Amniotic epithelial cell (primary cell): ENCODE measurements at places on chromosomes 5 and 9.

DNA sequence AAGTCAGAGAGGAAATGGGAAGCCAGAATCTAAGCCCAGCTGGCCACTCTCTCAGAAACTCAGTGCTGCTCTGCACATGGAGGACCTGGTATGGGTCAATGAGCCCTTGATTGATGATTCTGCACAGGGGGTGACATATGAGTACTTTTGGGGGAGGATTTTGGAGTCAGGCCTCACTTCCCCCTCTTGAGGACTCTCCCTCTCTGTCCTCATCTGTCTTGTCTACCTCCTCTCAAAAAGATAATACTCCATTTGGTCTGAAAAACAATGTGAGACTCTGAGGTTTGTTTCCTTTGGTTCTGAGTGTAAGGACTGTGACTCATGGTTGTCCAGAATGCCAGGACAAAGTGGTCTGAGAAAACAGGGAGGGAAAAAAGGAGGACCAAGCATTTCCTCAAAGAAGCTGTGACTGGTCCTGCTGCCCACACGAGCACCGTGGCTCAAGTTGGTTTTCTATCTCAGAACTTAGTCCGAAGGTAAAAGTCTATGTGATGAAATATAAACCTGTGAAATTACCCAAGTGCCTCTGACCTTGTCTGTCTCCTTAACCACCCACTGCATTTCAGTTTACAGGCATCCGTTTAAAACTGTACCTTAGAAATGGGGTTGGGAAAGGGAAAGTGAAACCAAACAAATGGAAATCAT, 11.1 kb downstream of the TTC39B start:
- DNase-seq: peak; percentile 77

DNA sequence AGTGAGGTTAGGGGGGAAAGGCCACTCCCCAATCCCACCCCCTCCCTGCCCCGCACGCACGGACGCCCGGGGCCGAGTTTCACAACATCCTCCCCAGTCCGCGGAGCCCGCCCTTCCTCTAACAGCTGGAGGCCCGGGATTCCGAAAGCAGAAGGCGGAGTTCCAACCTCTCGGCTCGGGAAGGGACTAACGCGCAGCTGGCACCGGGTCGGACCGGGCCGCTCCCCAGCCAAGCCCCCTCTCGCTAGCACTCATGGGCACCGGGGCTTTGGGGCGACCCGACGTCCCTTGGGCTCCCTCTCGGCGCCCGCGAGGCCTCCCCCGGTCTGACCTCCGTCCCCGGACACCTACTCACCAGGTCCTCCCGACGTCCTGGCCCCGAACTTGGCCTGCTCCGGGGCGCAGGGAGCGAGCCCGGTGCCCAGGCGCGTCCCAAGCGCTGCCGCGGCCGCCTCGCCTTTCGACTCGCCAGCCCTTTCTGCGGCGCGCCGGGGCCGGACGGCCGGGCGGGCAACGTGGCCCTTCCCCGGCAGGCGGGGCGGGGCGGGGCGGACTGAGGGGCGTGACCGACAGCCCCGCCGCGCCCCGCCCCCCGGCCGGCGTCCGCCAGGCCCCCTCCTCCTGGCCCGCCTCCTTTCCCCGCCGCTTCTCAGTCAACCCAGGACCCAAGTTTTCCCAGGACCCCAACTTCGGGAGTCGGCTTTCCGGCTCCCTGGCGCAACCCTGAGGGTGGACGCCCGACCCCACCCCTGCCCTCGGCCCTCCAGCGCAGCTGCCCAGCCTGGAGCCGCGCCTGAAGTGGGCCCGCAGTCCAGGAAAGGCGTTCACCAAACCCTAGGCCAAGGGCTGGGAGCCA, at the start of gene MGAT1:
TSS of gene MGAT1 (minus strand) at position 482 of the 856 bp plus-strand sequence. CDS start 9,835 bp downstream, outside the sequence.
- DNase-seq: peak; percentile 79

DNA sequence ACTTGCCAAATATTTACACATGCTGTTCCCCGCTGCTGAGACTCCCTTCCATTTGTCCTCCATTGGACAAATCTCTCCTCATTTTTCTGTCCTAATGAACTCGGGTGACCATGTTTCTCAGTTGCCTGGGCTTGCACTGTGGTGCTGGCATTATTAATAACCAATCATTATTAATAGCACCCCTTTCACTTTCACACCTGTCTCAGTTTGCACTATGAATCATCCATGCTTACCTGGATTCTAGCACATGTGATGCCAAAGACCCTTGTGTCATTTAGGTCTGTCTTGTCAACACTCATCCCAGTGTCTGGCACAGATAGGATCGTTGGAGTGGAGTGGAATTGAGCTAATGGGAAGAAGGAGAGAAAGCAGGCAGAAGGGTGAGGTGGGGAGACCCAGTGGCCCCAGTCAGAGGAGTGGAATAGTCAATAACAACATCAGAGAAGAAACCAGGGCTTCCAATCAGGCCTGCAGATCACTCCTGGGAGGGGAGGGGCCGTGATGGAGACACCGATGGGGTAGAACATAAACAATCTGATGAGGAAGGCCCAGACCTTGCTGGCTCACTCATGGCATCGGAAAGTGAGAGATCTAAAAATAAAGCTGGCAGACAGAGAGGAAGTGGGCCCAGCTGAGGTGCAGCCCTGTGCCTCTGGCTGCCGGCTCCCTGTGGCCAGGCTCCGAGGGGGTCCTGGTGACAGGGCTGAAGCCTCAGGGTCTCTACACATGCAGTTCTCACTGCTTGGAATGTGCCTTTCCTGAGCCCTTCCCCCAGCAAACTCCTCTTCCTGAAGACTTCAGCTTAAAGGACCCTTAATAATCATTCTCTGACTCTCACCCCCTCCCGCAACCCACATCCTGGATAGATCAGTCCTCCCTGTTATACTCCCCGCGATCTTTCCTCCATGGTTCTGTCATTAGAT, 33.5 kb upstream of the CRB2 start:
- DNase-seq: no peak

DNA sequence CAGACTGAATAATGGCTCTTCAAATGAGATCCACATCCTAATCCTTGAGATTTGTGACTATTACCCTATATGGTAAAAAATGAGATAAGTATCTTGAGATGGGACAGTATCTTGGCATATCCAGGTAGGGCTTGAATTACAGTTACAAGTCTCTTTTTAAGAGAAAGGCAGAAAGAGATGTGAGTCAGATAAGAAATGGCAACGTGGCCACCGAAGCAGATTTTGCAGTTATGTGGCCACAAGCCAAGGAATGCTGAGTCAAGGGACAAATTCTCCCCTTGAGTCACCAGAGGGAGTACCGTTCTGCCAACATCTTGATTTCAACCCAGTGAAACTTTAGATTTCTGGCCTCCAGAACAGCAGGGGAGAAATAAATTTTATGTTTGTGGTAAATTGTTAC, 1983.0 kb upstream of the C9orf72 start:
- DNase-seq: peak; percentile 65

- DNase-seq: no peak
Measured at GRCh38 chr9:125547368-125547767, 159.6 kb downstream of the MAPKAP1 start.

- no peak for DNase-seq
Measured at GRCh38 chr9:38092200-38092524, 23.1 kb upstream of the SHB start.

DNA sequence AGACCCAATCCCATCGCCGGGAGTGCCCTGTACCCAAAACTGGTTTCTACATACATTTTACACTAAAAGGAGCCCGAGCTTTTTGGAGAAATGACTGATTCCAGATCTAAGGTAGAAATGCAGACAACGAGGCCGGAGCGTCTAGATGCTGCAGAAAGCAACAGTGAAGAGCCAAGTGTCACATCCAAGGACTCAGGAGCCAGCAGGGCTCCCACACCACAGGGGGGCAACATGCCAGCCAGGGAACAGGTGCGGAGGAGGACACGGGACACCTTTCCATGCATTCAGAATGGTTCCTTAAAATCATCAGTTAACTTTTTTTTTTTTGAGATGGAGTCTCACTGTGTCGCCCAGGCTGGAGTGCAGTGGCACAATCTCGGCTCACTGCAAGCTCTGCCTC, 23.1 kb upstream of the NRARP start:
- DNase-seq: no peak

- peak; percentile 53 for DNase-seq
Measured at GRCh38 chr5:178630475-178630930, 3.7 kb upstream of the CLK4 start.

- no peak for DNase-seq
Measured at GRCh38 chr5:85205430-85205829, 820.8 kb upstream of the EDIL3 start.

- no peak for DNase-seq
Measured at GRCh38 chr9:106421772-106422171, 441.2 kb upstream of the ZNF462 start.

GRCh38 chr5:101658433-101658832, 637.7 kb downstream of the SLCO4C1 start:
- no peak for DNase-seq

- DNase-seq: peak; percentile 7
Measured at GRCh38 chr9:29701559-29701958, 2128.3 kb upstream of the C9orf72 start.

DNA sequence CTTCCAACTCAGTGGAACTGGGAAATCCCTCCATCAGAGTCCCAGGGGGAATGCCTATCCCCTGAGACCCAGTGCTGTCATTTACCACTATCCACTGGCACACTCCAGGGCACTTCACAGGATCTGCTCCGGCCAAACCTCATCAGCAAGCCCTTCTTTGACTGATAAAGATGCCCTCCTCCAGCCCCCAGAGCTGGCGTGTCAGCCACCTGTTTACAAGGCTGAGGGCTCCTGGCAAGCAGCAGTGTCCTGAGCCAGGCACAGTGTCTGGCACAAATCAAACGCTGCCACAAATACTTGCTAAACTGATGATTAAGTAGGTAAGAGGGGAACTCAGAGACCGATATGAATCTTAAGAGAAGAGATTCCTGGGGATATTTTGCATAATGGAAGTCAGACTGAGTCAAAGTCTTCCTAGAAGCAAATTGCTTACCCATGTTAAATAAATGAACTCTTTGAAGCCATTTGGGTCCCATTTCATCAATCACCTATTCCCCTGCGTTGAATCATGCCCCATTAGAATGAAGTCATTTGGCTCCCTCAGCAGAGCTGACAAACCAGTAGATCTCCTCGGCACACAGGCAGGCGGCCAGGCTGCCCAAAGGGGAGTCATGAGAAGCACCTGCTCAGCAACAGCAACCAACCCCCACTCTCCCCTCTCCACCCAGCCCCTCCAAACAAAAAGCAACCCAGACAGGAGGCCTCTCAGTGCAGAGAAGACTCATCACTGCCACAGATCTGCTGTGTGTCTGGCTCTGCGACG, 97.4 kb downstream of the CDK5RAP2 start:
- peak; percentile 9 for DNase-seq

- DNase-seq: peak; percentile 65
Measured at GRCh38 chr5:57366744-57367143, 115.9 kb downstream of the ACTBL2 start.

GRCh38 chr5:34583167-34583566, 73.0 kb upstream of the RAI14 start:
- DNase-seq: no peak

GRCh38 chr5:151015974-151016587, 4.3 kb upstream of the GPX3 start:
- peak; percentile 13 for DNase-seq

DNA sequence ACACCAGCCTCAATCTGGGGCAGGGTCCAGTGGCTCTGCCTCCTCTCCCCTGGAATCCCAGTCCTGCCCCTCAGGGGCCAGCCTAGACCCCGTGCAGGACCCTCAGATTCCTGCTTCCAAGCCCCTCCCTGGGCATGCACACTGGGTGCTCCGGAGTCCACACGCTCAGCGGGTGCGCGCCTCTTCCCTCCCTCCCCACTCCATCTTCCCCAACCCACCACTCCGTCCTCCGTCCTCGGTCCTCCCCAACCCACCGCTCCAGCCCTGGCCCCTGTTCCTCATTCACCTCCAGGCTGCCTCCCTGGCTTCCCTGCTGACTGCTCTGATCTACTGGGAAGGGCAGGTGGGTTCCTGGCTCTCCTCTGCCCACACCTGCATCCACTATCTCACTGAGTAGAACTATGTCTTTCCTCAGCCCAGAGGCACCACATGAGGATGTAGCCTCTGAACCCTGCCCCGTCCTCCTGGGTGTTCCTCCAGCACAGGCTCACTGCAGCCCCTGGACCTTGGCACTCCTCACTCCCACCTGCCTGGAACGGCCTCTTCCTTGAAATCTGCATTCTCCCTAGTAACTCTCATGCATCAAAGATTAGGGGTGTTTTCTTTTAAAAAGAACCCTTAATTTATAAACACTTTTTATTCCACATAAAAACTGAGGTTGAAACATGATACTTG, 92.8 kb downstream of the CAMSAP1 start:
- DNase-seq: no peak

- no peak for DNase-seq
Measured at GRCh38 chr5:63128761-63129160, 550.1 kb downstream of the LRRC70 start.
